OCI-LY7 (cell line): ENCODE measurements at places on chromosomes 5 and 9.

DNA sequence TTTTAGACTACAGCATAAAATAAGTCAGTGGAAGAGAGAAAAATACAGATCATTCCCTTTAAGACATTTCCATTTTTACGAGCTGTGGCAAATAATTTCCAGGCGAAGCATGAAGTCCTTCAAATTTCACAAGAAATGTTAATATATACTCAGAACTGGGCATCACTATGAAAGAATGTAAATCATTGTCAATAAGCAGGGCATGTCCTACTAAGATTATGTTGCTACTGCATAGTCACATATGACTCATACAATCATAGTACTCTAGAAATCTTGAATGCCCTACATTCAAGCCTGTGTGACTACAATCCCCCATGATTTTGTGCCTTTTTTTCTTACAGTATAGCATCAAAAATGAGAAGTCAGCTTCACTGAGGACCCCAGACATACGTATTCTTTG is 485.2 kb upstream of the FTMT start:
- DNase-seq, result no peak

DNA sequence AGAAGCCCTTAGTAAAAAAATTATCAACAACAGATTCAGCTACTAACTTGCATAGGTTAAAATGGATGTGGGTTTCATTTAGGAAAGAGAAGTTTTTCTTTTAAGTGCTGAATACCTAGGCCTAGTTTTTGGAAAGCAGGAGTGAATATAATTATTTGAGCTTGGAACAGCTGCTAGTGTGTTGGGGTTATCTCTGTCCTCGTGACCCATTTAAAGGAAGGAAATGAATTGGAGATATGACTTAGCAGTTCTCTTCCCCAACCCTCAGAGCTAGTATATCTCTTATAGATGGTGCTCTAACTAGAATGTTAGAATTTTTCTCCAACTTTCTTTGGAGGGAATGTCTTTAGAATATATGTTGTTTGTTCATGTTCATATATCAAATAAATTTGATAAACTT is 38.6 kb downstream of the ZNF366 start:
- no peak for DNase-seq

DNA sequence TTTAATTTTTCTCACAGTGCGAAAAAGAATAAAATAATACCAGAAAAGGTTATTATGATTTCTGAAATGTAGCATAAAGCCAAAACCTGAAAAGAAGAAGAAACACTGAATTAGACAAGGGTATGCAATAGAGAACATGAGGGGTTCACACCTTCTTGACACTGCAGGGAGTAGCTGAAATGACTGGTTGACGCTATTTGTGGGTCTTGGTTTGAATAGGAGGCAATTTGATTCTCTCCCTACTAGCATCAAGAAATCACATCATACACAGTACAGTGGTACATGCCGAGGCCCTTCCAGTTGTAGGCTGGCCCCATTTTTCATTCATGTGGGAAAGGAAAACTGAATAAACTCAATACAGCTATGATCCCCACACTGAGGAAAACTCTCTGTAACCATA is 68.6 kb downstream of the NR3C1 start:
- no peak for DNase-seq

- DNase-seq, result no peak
These were observed 46.2 kb downstream of the CFAP77 start for GRCh38 chr9:132456241-132456640.

- no peak for DNase-seq
These were observed 15.2 kb upstream of the SH3RF2 start for GRCh38 chr5:145921211-145921610.

GRCh38 chr5:8961956-8962355 is 583.9 kb downstream of the SEMA5A start:
- no peak for DNase-seq

DNA sequence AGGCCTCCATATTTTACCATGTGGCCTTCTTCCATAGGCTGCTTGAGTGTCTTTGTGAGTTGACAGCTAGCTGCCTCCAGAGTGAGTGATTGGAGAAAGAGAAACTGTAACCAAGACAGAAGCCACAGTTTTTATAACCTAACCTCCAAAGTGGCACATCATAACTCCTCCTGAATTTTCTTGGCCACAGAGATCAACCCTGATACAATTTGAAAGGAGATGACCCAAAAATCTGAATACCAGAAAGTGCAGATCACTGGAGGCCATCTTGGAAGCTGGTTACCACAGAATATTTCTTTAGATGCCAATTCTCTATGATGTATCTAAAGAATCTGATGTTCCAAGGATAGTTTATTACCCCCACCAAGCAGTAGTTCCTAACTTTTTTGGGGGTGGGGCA is 254.3 kb upstream of the PDE4D start:
- DNase-seq, result no peak

DNA sequence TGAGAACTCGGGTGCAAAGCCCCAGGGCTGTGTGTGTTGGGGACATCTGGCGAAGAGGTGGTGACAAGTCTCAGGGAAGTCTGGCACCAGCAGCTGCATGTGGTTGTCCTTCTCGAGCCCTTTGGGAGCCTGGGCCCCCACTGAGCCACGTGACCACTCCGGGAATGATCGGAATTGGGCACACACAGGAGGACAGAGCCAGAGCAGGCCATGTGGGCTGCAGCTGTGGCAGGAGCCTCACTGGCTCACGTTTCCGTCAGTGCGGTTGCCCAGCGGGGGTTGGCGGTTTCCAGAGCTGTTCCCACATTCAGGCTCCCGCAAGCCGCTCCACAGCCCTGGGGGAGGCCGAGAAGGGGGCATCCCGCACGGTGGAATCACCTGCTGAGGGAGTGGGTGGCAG is 6.8 kb upstream of the CEL start:
- DNase-seq, result no peak

DNA sequence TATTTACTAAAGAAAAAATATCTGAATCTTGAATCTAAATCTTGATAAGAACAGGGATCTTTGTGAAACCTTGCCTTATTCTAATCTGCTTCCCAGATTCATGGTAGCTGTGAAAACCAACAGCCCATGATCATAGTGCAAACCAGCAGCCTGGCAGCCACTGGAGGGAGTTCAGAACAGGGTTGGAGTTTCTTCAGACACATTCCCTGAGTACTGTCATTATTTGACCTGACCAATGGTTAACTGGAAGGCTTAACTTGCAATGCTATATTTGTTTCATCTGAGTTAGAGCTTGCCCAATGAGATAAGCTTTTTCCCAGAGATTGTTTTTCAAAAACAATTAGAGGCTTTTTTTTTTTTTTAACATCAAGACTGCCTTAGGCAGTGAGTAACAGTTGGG is 47.8 kb downstream of the LOX start:
- no peak for DNase-seq

GRCh38 chr5:124730381-124730780 is 16.1 kb downstream of the ZNF608 start:
- no peak for DNase-seq

DNA sequence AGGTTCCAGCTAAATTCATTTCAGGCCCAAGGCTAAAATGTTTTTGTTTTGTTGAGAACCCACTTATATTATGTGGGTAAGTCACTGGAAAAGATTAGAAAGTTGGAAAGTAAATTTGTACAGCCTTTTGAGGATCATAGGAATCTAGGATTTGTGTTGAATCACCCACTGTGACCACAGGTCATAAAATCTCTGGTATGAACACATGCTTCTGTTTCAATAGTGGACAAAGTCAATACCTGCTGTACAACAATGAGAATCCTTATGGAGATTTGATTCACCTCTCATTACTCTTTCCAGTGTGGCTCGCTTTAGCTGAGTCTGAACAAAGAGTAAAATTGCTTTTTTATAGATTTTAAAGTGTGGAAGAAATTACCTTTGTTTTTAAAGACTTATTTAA is 369.5 kb downstream of the TMEM167A start:
- DNase-seq, result no peak

- DNase-seq, result no peak
These were observed 81.4 kb downstream of the GABBR2 start for GRCh38 chr9:98627296-98627695.

GRCh38 chr5:159052401-159053011 is 47.2 kb downstream of the EBF1 start:
- DNase-seq, result peak; percentile 81

GRCh38 chr5:72597456-72597948 is 90.3 kb upstream of the ZNF366 start:
- DNase-seq, result no peak

GRCh38 chr9:71441266-71441665 is 319.8 kb upstream of the TRPM3 start:
- DNase-seq, result no peak

DNA sequence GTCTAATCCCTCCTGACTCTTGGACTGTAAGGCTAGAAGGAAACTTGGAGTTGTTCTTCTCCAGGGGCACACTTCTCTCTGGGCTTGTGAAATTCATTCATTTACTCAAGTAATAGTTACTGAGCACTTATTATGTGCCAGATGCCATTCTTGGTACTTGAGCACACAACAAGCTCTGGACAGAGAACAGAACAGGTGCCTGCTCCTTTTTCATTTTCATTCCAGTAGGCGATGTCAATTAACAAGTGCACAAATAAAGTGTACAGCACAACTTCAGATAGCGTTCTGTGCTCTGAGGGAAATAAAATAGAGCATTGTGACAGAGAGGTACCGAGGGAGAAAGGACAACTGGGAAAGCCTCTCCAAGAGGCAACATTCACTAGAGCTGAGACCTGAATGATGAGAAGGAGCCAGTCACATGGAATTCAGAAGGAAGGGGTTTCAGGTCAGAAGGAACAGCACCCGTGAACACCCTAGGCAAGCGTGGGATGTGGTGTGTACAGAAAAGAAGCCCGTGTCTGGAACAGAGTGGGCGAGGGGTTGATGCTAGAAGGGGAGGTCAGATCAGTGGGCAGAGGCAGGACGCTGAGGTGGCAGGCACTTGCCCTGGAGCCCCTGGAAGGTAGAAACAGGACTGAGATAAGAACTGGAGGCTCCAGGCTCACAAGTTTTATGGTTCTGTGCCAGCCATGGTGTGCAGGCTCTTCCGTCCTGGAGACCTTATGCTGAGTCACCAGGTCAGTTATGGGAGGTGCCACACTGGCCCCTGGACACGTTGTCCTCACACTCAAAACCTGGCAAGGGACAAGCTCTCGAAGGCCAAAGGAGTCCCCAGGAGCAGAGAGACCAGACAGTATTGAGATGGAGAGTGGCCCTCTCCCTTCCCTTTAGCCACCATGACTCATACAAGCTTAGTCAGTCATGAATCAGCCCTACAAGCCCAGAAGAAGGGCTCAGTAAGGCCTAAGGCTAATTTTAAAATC is 7.2 kb upstream of the ABLIM3 start:
- DNase-seq, result no peak

- DNase-seq, result no peak
These were observed 169.7 kb upstream of the MVB12B start for GRCh38 chr9:126156898-126157297.

GRCh38 chr9:116286297-116286696 is 132.7 kb downstream of the PAPPA start:
- DNase-seq, result no peak

DNA sequence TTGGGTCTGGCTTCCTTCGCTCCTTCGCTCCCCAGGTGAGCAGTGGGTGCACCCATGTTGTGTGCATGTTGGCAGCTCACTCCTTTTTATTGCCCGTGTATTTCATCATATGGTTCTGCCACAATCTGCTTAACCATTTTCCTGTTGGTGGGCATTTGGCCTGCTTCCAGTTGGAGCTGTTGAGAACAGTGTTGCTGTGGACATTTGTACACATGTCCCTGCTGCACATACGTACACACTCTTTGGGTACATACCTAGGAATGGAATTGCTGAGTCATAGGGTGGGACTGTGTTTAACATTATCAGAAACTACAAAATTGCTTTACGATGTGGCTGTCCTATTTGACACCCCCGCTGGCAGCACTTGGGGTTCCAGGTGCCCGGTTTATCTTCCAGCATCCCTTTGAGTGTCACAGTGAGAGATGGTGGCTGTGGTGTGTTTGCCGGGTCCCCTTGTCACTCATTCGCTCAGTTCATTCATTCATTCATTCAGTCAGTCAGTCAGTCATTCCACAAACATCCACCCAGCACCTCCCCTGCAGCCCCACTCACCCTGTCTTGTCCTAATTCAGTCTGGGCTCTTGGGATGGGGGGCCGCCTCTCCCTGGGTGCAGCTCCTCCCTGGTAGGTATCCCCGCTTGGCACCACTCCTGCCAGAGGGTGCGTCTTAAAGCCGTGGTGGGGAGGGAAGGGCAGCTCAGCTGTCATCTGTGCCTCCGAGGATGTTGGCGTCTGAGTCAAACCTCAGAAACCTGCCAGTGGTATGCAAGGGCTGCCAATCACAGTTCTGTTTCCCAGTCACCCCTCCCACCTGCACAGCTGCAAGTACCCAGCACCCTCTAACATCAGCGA is 7.9 kb upstream of the FIBCD1 start:
- no peak for DNase-seq

GRCh38 chr5:156641686-156642085 is 208.4 kb upstream of the PPP1R2B start:
- no peak for DNase-seq

DNA sequence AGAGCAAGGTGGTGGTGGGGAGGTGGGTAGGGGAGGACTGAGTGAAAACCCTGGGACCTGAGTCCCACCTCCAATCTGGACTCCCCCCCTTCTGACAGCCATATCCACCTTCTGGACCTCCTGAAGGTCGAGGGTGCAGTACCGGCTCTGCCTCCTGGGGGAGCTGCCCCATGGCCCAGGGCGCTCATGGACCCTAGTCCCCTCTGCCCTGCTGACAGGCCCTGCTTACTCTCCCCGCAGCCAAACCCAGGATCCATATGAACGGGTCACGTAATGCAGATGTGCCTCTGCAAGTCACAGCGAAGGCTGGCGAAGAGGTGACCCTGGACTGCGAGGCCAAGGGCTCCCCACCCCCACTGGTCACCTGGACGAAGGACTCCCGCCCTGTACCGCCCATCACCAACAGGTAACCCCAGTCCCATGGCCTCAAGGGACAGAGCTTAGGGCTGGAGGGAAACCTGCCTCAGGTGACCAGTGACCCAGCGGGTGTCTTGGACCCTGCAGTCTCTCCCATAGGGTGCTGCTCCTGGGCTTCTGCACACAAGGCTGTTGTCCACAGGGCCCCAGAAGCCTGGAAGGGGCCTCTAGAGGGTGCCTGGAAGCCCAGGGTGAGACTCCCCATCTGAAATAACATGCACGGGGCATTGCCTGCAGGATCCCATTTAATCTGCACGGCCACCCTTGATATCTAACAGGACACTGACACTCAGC is 61.7 kb downstream of the HMCN2 start:
- no peak for DNase-seq

DNA sequence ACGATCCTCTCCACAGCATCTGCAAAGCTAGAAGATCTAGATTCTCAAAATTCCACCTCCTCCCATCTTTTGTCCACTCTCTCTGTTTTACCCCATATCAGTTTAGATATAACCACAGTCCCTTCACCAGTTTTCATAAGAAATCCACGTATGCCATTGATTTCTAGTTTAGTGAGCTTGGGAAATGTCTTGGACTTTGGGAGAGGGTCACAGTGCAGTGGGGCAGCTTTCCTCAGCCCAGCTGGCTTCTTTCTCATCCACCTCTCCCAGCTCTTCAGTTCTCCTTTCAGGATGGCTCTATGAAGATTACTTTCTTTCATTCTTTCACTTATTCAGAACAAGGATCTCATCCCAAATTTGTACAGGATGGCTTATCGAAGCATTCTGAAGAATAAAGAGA is 203.9 kb upstream of the ADCY2 start:
- DNase-seq, result no peak
